ENCODE measurements at places on chromosomes 1 and 21.
A peak's percentile ranks its signal among the peaks of the same experiment; 100 is the strongest.

DNA sequence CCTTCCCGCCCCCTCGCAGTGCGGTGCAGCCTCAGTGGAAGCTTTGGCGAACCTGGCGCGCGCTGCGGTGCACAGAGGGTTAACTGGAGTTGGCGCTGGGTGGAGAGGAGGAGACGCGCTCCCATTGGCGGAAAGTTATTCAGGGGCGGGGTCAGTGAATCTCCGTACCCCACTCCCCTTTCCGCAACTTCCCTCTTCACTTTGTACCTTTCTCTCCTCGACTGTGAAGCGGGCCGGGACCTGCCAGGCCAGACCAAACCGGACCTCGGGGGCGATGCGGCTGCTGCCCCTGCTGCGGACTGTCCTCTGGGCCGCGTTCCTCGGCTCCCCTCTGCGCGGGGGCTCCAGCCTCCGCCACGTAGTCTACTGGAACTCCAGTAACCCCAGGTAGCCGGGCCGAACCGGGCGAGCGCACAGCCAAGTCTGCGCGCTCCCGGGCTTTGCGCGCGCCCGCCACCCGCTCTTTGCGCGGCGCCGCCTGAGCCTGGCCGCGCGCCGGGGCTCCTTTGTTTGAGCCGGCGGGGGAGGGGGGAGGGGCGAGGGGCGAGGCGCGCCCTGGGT is at the start of gene EFNA4:
TSS of gene EFNA4 (plus strand) at position 191 of the 561 bp plus-strand sequence. CDS start at position 275, 84 bp downstream.
- DNase-seq: peak; percentile 58

DNA sequence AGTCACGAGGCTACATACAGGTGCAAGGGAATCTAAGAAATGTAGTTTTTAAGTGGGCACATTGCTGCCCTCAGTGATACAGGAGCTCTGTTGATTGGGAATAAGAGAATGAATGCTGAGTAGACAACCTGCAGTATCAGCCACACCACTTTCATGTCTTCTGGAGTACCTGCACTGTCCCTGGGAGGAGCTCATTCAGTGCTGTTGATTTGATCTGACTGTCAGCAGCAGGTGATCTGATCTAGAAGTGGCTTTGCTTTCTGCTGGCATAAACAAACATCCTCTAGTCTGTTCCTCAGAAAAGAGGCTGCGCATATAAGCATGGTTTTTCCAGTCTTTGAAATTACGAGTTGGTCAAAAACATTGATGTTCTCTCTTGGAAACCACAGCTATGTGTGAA is 35.5 kb upstream of the LRRC52 start:
- DNase-seq: no peak

DNA sequence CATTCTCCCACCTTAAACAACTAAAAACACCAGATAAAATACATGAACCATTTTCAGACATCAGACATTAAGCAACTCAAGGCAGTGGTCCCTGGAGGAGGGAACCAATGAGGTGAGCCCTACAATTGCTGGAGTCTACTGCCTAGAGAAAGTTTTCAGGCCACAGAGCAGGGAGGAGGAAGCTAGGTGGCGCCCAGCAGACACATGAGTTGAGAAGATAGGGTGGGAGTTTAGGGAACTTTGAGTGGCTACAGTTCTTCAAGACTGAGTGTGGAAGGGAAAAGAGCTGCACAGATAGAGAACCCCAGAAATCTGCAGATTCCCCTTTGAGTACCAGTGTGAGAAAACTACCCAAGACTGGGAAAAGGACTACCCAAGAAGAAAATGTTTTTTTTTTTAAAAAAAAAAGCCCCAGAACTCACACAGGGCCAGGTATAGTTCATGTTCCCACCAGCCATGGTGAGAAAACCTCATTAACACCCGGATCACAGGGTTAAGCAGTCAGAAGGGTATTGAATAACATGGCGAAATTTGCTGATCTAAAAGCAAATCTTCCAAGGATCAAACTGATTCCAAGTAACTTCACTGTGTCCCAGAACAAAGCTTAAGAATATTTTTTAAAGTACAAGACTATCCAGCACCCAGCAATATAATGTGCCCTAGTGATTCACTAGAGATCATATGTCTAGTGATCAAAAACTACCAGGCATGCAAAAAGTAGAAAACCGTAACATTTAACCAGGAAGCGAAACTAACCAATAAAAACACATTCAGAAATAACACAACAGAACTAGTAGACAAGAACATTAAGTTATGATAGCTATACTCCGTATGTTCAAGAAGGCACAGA is 12.0 kb downstream of the ALDH9A1 start:
- no peak for DNase-seq

DNA sequence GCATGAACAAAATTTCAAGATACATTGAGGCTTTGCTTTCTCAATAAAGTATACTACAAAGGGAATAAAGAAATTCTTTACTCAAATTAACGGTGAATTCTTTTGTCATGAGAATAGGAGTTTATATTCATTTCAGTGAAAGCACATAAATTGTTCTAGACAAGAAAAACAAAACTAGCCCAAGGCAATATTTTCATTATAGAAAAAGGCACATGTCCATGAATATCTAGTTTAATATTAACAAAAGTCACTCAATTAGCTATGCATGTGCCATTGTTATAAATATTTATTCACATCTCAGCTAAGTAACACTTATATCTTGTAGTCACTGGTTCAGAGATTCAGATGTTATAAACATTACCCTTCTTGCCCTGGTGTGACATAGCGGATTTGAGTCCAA is 369.3 kb downstream of the GPATCH2 start:
- DNase-seq: no peak

GRCh38 chr1:43129426-43129825 is 42.7 kb downstream of the EBNA1BP2 start:
- no peak for DNase-seq

GRCh38 chr1:12480748-12481362 is 137.2 kb downstream of the DHRS3 start:
- no peak for DNase-seq

- DNase-seq: peak; percentile 24
Measured at GRCh38 chr1:207495801-207496792, at the start of gene CR1. Gene CR1, plus strand, starts transcription at chr1:207496157. Its CDS starts 111 bp downstream, at chr1:207496268.

- DNase-seq: no peak
Measured at GRCh38 chr1:220761688-220762427, 13.7 kb downstream of the MTARC2 start.

DNA sequence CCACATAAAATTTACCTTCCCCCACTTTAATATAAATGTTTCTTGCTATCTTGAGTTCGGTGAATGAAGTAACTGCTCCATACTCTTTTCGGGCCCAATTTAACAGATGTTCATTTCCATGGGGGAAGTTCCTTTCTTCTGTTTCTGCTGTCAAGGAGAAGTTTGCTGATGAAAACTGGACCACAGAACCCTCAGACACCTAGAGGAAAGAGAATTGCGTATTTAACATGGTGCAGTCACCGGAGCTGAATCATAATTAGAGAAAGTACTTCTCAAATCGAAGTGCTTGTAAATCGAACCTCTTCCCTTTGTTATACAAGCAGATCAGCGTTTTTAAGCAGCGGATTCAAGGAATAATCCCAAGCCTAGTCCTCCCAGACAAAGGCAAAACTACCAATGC is 151.2 kb downstream of the TGFBR3 start:
- DNase-seq: no peak

GRCh38 chr1:62628506-62628905 is 31.2 kb downstream of the ANGPTL3 start:
- no peak for DNase-seq

GRCh38 chr1:1173793-1174415 is at the start of gene TTLL10:
Gene TTLL10, plus strand, starts transcription at chr1:1173880. Its CDS starts 5,336 bp downstream, at chr1:1179216.
- no peak for DNase-seq

GRCh38 chr1:6299557-6300165 is 38.8 kb upstream of the GPR153 start:
- no peak for DNase-seq

DNA sequence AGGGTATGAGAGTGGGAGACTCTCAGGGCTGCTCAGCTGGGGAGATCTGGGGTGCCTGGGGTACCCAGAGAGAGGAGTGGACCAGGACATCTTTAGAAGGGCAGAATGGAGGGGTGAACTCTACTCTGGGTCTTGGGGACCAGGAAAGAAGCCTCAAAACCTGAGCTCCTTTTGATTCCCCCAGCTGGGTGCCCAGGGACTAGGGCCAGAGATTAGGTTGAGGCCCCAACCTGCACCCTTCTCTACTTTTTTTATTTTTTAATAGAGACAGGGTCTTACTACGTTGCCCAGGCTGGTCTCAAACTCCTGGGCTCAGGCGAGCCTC is 1.9 kb downstream of the PDZK1IP1 start:
- no peak for DNase-seq

GRCh38 chr1:18657506-18658201 is 27.0 kb downstream of the PAX7 start:
- DNase-seq: no peak

DNA sequence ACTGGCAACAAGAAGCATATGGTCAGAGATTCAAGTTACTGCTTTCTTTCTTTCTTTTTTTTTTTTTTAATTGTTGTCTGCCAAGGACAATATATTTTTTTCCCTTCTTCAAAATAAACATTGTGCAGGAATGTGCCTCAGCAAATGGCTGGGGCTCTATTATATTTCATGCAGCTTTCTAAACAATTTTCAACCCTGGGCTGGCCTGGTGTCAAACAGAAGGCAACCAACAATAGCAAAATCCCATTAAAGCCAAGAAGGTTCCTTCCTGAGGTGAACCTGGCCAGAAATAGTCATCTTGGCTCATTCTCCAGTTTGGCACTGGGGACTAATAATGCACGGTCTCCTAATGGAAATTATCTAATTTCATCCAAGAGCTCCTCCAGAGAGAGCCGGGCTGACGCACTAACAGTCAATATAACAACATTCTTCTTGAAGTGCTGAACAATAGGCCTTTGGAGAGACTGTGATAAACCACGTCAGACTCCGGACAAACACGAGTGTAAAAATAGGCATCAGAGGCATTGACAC is 35.7 kb upstream of the HLX start:
- DNase-seq: no peak

DNA sequence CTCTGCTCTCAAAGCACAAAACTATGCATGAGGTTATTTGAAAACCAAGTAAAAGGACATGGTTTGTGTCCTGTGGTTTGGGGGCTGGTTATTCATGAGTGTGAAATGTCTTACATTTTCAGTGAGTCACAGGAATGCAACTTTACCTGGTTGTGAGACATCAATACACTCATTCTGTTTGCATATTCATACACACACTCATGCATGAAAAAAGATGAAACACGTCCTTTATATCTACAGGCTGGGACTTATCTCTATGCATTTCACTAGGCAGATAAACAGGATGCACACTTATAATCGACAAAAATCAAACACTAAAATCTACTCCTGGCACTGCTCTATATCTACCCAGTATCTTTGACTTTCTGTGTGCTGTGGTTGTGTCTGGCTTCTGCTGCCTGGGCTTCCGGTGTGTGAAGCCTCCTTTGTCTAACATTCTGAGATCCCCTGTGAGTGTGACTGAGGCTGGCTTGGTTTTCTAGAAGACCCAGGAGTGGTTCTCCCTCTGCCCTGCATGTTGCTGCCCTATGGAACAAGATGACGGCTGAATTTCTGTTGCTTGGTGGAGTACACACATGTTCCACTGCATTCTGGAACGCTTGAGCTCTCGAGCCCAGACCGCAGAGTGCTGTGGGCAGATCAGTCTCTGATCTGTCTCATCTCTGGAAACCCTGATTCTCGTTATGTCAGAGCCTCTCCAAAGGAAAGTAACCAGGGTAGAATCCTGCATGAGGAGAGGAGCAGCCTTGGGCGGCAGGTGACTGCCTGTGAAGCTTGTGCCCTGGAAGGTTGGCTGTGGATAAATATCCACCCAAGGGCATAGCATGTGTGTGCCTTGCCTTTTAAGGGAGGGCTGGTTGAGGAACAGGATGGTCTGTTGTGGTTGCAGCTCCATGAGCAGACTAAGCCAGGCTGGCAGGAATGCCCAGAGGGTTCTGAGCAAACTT is 19.7 kb upstream of the FASLG start:
- DNase-seq: peak; percentile 58

- no peak for DNase-seq
Measured at GRCh38 chr21:35159881-35160280, 110.8 kb upstream of the RUNX1 start.

- DNase-seq: no peak
Measured at GRCh38 chr1:235286667-235287066, 41.3 kb downstream of the ARID4B start.

- peak; percentile 16 for DNase-seq
Measured at GRCh38 chr1:175192111-175192629, 406 bp downstream of the KIAA0040 start.

GRCh38 chr1:59029411-59030167 is 245.7 kb upstream of the JUN start:
- DNase-seq: no peak

- no peak for DNase-seq
Measured at GRCh38 chr1:44817307-44817706, 9.0 kb downstream of the BTBD19 start.

DNA sequence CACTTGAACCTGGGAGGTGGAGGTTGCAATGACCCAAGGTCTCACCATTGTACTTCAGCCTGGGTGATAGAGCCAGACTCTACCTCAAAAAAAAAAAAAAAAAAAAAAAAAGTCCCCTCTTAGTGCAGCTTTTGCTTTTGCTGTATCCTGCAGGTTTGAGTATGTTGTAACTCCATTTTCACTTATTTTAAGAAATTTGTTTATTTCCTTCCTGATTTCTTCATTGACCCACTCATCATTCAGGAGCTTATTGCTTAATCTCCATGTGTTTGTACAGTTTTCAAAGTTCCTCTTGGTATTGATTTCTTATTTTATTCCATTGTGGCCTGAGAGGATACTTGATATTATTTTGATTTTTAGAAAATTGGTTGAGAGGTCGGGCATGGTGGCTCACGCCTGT is 50.9 kb upstream of the AK4 start:
- DNase-seq: no peak

DNA sequence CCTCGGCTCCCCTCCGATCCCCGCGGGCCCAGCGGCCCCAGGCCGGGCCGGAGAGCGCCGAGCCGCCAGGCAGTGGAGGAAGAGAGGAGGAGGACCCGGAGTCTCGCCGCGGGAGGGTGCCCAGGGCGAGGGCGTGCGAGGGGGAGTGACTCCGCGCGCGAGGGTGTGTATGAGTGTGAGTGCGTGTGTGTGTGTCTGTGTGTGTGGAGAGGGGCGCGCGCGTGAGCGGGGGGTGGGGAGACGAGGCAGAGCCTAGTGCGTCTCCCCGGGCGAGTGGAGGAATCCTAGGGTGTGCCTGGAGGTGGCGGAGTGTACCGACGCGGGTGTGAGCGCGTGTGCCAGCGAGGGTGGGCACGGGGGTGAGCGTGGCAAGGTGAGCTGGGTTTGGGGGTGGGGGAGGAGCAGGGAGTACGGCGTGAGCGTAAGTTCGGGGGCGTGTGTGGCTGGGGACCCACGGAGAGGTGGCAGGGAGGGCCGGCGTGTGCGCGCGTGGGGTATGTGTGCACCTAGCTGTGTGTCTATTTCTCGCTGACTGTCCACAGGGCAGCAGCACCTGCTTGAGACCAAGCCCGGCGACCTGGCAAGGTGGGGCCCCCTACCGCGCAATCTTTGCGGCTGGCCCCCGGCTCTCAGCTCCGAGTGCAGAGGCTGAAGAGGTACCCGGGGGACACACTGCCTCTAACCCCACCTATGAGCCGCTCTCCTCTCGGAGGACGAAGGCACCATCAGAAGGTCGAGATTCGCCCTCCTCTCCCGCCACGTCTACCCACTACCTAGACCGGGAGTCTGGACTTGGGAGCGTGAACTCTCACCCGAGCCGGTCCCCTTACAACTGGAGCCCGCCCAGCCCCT is 784 bp upstream of the KCND3 start:
- no peak for DNase-seq
